ENCODE measurements at places on chromosomes 13 and 19. TPM values are rescaled to one million over a fixed set of nuclear protein-coding genes. Genes with fewer than 3 reads are reported as not detected.

The TPTE2 gene
- not detected for total RNA-seq

The SPINT2 gene
- total RNA-seq = 321 TPM

The NLRP13 gene
- total RNA-seq = not detected

The ZNF99 gene
- total RNA-seq = not detected

The CLEC17A gene
- not detected for total RNA-seq

The CASP14 gene
- not detected for total RNA-seq

Measured in A549 treated with AZD2906 at 1 μM for 4 hours (cell line).